ENCODE measurements at places on chromosomes 11 and 22.

DNA sequence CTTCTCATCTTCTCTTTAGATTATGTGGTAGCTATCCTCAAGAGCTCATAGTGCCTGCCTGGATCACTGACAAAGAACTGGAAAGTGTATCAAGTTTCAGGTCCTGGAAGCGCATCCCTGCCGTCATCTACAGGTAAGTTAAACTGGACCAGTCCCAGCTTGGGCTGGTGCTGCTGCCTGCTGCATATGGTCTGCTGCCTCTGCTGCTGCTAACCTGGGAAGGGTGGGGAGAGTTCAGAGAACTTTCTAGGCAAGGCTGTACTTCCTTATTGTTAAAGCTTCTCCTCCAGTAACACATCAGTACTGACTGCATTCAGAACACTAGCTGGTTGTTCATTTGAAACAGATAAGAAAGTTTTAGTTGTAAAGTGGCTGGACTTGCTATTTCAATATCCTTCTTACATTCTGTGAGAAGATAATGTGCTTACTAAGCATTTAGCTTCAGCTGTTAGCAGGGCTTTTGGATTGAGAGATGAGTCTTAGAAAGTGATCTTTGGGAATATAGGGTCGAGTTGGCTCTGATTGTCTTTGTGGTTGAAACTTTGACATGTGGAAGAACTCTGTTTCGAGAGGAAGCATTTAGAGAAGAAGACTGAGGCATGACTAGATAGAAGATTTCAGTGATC lies 77.3 kb upstream of the HORMAD2 start:
- no peak for DNase-seq

GRCh38 chr11:34340653-34341052 lies 17.2 kb downstream of the ABTB2 start:
- no peak for DNase-seq

GRCh38 chr11:121070951-121071845 lies 29.8 kb upstream of the TECTA start:
- DNase-seq = no peak

DNA sequence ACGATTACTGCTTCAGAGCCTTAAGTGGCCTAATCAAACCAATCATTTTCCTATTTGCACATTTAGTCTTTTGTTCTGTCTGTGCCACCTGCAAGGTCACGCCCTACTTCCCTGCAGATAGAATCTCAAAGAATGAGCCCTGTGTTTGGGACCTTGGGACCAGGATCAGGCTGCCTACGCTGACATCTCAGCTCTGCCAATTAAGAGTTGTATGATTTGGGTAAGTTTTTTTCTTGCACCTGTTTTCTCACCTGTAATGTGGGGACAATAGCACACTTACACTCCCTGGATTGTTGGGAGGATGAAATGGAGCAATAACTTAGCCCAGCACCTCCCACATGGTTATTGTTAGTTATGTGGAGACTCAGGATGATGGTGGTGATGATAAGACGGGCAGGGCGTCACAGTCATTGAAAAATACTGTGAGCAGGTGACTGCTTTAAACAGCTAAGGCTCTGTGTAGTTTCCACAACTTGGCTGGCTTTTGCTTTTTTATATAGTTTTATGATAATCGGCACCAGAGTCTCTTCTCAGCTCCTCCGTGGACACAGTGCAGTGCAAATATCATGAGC lies 155.0 kb downstream of the ADAMTS15 start:
- no peak for DNase-seq

GRCh38 chr11:36774603-36775002 lies 176.6 kb upstream of the RAG2 start:
- DNase-seq = no peak

- DNase-seq = no peak
Measured at GRCh38 chr22:47259990-47260389, 497.5 kb downstream of the TBC1D22A start.

- DNase-seq = no peak
Measured at GRCh38 chr11:14625586-14626205, 17.9 kb upstream of the PDE3B start.

- DNase-seq = peak; percentile 84
Measured at GRCh38 chr22:43151251-43152002, at the start of gene TSPO. Gene TSPO (plus strand): TSS chr22:43151559. CDS start chr22:43159239, 7,680 bp downstream.

GRCh38 chr11:35290876-35291275 lies 128.5 kb downstream of the SLC1A2 start:
- DNase-seq = no peak

- DNase-seq = peak; percentile 34
Measured at GRCh38 chr11:11848891-11849746, 7.3 kb downstream of the USP47 start.

- peak; percentile 27 for DNase-seq
Measured at GRCh38 chr11:121024989-121025388, 1.1 kb downstream of the TBCEL start.

DNA sequence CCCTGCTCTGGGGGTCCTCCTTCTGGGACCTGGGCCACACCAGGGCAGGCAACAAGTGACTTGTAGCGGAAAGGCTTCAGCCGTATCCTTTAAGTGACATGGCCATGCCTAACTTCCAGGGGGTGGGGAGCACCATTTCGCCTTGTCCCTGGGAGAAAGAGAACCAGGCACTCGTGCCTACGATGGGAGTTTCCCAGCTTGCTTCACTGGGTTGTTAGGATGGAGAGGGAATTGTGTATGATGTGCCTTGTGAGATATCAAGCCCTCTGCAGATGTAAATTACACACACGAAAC lies 151.4 kb downstream of the CACNA1I start:
- no peak for DNase-seq

DNA sequence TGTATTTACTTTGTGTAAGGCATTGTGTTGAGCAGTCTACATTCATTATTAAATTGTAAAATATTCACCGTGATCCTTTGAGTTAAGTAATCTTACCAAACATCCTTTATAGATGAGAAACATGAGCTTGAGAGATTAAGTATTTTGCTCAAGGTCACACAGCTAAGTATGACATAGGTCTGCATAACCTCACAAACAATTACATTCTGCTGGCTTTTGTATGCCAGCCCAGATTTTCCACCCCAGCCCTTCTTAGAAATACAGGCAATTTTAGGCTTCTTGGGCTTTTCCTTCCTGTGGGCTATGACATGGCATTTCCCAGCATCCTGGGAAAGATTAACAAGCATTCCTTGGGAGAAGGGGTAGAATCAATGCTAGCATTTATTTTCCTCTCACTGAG lies 357.3 kb downstream of the NELL1 start:
- no peak for DNase-seq

DNA sequence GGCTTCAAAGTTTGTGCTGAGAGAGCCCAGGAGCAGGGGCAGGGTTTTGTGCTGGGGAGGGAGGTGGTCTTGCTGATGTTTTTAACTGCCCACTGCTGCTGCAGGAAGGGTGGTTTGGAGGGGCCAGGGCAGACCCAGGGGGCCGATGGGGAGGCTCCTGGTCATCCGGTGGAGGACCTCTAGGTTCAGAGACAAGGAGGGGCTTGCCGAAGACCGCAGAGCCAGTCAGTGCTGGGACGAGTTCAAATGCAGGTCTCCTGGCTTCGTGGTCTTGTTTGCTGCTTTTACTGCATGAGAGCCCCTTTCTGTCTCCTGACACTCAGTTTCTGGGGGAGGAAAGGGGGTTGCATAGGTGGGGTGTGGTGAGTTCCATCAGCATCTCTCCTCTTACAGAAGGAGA lies 26.0 kb downstream of the CACNA1I start:
- DNase-seq = no peak

GRCh38 chr11:88164806-88165585 lies 10.2 kb downstream of the RAB38 start:
- DNase-seq = no peak

- no peak for DNase-seq
Measured at GRCh38 chr11:7574491-7575130, 60.8 kb downstream of the PPFIBP2 start.

- no peak for DNase-seq
Measured at GRCh38 chr22:17241576-17242330, 22.5 kb upstream of the ADA2 start.

- no peak for DNase-seq
Measured at GRCh38 chr11:104254347-104254746, 90.4 kb upstream of the PDGFD start.

DNA sequence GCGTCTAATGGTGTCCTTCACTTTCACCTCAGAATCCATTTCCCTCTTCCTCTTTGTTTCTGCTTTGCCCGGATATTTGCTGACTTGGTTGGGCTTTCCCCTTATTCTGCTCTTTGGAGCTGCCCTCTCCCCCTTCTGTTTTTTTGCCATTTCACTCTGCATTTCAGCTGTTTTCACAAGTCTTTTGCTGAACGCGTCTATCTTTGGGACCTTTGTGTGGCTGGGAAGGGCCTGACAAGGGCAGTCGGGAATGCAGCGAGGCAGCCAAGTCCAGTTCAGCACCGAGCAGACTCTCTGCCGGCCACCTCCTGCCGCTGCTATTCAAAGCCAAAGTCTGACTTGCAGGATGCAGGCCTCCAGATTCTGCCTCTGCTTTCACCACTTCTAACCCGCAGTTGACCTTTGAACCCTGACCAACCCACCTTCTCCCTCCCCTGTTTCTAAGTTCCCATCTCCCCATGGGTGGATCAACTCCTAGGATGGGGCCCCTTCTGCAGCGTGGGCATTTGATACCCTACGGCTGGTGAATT lies 38.2 kb downstream of the FEZ1 start:
- DNase-seq = no peak

GRCh38 chr11:6606471-6607189 lies 3.1 kb downstream of the ILK start:
- peak; percentile 84 for DNase-seq

- DNase-seq = no peak
Measured at GRCh38 chr11:19868281-19868821, 155.7 kb downstream of the NAV2 start.

DNA sequence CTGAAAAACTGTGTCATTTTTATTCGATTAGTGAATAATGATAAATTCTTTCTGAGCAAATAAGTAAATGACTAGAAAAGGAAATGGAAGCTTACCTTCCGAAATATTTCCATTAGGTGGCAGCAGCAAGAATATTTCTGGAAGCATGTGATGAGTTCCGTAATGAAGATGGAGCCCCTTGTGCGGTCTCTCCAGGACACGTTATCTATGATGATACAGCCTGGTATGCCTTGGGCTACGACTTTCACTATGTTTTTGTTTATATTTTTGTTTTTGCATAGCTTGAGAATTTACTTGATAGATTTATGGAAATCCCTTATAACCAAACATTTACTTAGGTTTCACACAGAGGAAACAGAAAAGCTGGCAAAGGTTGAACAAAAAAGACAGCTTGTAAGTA lies 25.7 kb downstream of the CASP5 start:
- no peak for DNase-seq

- DNase-seq = peak; percentile 17
Measured at GRCh38 chr11:15072551-15073143, 746 bp upstream of the CALCB start.

GRCh38 chr11:18282626-18283025 lies 16.6 kb downstream of the SAA1 start:
- DNase-seq = no peak

DNA sequence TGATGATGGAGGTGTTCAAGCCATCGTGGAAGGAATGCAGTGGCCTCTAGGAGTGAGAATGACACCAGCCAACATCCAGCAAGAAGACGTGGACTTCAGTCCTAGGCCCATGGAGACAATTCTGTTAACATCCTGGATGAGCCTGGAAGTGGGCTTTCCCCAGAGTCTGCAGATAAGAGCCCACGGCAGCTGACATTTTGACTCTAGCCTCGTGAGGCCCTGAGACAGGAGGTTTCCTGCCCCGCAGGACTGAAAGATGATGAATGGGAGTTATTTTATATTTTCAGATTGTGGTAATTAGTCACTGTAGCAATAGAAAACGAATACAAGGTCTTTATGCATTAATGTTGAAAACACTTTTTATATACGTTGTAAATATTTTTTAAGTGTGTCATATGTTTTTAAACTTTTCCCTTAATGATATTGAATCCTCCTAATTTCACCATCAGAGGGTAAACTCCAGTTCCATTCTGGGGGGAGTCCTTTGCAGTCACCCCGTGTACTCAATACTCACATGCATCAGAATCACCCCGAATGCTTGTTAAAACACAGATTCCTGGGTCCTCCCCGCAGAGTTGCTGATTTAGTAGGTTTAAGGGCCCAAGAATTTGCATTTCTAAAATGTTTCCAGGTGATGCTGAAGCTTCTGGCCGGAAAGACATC lies 570 bp upstream of the TPCN2 start:
- DNase-seq = no peak

DNA sequence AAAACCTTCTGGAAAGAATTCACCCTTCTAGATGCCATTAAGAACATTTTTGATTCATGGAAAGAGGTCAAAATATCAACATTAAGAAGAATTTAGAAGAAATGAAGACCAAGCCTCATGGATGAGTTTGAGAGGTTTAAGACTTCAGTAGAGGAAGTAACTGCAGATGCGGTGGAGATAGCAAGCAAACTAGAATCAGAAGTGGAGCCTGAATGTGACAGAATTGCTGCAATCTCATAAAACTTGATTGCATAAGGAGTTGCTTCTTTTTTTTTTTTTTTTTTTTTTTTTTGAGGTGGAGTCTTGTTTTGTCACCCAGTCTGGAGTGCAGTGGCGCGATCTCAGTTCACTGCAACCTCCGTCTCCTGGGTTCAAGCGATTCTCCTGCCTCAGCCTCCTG lies 51.6 kb downstream of the MS4A13 start:
- DNase-seq = no peak

GRCh38 chr11:46351606-46352005 lies 4.3 kb downstream of the DGKZ start:
- DNase-seq = no peak

DNA sequence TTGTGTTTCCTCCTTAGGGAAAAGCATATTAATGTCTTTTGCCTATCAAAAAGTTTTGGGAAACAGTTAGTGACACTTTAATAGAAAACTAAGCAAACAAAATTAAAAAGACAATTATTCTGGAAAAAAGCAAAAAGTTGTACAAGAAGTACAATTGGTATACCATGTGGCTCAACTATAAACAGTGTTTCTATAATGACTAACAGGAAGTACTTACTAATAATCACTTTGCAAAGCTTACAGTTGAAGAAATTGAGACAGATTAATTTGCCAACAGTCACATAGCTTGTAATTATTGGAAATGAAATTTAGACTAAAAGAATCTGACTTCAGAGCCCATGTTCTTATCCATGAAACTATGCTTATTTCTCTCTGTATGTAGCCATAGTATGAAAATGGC lies 24.7 kb downstream of the PPME1 start:
- no peak for DNase-seq

- no peak for DNase-seq
Measured at GRCh38 chr11:3126901-3127691, 38.0 kb downstream of the OSBPL5 start.

DNA sequence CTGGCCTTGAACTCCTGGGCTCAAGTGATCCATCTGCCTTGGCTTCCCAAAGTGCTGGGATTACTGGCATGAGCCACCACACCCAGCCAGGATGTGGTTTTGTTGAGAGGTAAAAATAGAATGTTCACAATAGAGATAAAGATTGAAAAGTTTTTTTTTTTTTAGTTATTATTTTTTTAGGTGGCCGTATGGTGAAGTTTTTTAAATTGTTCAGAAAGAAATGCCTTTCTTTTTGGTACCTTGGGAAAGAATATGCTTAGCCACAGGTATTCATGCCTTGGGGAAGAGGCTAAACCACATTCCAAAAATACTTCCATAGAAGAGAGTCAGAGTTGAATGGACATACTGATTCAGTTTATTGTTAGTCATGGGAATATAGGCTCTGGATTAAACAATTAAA lies 143.4 kb downstream of the C11orf91 start:
- no peak for DNase-seq

Measured in GM13976 (cell line).